ENCODE measurements at places on chromosomes 12 and 14.
A peak's percentile ranks its signal among the peaks of the same experiment; 100 is the strongest.

DNA sequence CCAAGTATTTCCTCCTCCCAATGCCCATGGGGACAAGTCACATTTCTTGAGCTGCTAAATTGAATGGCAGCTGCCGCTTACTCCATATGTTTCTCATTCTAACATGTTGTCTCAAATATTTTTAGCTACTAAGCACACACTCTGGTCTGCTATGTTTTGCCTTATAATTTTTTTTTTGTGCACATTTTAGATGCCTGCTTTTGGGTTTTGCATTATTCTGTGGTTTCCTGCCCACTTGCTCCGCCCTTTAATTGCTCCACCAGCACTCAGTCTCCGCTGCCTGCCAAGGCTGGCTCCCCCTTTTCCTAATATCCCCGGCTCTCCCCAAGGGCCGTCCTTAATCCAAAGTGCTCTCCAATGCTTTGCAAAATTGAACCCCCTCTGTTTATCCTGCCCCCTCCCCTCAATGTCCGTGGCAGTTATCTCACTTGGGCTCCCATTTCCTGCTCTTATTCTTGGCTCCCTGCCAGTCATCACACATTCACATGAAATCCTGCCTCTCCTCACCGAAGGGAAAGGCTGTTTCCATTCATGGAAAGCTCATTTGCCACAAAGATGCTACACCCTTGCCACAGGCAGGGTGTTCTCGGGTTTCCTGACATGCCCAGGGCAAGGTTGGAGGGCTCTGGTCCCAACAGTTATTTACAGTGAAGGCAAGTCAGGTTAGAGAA, 79.4 kb downstream of the C12orf75 start:
- DNase-seq: no peak

GRCh38 chr12:25852792-25853191, 105.7 kb upstream of the RASSF8 start:
- peak; percentile 41 for DNase-seq

DNA sequence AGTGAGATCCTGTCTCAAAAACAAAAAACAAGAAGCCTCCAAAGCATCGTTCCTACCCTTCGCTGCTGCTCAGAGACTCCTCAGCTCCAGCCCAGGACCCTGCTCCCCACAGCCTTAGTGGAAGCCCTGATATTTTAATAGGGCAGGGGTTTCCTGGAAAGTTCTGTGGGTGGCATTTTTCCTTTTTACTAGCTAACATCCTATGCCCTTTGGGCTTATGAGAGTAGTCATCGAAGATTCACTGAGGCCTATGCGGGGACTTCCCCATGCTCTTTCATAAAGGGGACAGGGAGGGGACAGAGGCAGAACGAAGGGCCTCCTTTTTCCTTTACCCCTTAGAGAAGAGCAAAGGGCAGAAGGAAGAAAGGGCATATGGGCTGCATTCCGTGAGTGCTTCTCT, 8.3 kb downstream of the LAG3 start:
- DNase-seq: no peak

DNA sequence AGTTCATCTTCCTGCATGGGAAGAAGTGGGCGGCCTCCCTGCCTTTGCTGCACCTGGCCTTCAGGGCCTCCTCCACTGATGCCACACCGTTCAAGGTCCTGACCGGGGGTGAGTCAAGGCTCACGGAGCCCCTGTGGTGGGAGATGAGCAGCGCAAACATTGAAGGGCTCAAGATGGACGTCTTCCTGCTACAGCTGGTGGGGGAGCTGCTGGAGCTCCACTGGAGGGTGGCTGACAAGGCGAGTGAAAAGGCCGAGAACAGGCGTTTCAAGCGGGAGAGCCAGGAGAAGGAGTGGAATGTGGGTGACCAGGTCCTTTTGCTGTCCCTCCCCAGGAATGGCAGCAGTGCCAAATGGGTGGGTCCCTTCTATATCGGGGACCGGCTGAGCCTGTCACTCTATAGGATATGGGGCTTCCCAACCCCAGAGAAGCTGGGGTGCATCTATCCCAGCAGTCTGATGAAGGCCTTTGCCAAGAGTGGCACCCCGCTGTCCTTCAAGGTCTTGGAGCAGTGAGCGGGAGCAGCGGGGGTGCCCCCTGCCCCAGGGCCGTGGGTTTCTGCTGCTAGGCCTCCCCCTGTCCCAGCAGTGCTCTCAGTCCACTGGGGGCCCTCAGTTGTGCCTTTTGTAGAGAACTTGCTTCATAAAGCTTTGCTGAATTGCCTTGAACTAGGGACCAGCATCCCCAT, 12.4 kb downstream of the CBLN3 start:
- DNase-seq: no peak

GRCh38 chr14:76940021-76940760, 88.3 kb downstream of the IRF2BPL start:
- no peak for DNase-seq

DNA sequence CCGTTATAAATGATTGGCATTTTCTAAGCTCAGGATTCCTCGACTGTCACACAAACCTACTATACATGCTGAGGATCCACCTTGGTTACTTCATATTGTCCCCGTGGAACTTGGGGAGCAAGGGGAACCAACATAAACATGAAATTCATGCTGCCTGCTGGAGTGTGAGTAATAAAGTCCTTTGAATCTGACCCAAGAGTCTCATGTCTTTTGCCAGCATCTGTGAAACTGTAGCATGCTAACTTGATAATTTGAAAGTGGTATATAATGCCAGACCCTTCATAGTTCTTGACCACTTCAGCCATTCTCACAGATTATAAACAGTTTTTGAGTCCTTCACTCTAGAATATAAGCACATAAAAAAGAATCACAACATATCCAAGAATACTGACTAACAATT, 17.1 kb downstream of the SLC35F4 start:
- no peak for DNase-seq

- peak; percentile 82 for DNase-seq
These were observed 214.3 kb upstream of the CDKN3 start for GRCh38 chr14:54182419-54183045.

DNA sequence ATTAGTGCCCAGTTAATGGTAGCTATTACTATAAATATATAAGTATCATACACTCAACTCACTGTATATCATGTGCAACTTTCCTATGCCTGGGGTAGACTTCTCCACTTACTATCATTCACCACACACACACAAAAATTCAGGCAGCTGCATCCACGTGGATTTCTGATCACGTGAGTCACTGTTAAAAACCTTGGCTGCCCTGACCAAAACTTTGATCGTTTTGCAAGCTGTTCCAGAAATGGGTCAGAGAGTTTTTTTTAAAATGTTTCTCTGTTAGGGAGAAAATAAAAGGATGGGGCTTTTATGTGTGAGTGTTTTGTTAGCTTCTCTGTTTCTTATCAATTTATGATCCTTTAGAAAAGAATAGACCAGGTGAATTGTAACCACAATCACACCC, 198.2 kb upstream of the CNOT2 start:
- no peak for DNase-seq

GRCh38 chr14:59630288-59630963, 53.8 kb upstream of the CCDC175 start:
- DNase-seq: no peak

- no peak for DNase-seq
These were observed 39.2 kb downstream of the BCAT1 start for GRCh38 chr12:24909667-24910066.

DNA sequence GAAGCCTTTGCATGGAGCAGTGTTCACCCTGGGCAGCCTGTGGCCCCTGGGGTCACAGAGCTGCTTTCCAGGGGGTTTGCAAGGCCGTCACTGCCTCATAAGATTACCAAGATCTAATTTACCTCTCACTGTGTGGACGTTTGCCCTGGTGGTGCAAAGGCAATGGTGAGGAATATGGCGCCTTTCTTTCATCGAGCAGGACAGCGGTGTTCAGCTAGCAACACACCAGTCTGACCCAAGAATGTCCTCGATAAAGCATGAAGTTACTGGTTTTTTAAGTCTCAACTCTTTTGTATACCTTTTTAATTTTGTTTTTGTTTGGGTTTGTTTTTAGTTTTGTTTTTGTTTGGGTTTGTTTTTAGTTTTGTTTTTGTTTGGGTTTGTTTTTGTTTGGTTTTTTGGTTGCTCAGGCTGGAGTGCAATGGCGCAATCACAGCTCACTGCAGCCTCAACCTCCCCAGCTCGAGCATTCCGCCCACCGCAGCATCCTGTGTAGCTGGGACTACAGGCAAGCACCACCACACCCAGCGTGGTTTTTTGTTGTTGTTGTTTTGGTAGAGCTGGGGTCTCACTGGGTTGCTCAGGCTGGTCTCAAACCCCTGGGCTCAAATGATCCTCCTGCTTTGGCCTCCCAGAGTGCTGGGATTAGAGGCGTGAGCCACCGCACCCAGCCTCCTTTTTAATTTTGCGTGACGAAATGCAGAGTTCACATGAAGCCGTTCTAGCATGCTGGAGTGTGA, 57.9 kb downstream of the PPP2R5C start:
- no peak for DNase-seq

- peak; percentile 10 for DNase-seq
These were observed 21.8 kb downstream of the MDM1 start for GRCh38 chr12:68310370-68310769.

- no peak for DNase-seq
These were observed 34.1 kb downstream of the CYP46A1 start for GRCh38 chr14:99718031-99718810.

DNA sequence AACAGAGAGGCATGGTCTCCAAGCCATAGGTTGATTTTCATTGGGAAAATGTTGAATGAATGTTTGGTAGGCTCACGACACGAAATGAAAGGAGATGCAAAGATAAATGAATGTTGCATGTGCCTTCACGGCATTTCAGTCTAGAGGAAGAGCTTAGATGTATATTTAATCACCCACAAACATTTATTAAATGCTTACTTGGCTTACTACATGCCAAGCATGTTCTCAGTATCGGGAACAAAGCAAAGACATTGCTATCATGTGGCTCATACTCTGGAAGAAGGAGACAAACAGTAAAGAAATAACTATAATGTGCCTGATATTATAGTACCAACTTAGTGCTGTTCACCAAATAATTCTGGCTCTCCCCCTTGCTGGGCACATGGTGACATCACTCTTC, 133.5 kb downstream of the LLPH start:
- no peak for DNase-seq

DNA sequence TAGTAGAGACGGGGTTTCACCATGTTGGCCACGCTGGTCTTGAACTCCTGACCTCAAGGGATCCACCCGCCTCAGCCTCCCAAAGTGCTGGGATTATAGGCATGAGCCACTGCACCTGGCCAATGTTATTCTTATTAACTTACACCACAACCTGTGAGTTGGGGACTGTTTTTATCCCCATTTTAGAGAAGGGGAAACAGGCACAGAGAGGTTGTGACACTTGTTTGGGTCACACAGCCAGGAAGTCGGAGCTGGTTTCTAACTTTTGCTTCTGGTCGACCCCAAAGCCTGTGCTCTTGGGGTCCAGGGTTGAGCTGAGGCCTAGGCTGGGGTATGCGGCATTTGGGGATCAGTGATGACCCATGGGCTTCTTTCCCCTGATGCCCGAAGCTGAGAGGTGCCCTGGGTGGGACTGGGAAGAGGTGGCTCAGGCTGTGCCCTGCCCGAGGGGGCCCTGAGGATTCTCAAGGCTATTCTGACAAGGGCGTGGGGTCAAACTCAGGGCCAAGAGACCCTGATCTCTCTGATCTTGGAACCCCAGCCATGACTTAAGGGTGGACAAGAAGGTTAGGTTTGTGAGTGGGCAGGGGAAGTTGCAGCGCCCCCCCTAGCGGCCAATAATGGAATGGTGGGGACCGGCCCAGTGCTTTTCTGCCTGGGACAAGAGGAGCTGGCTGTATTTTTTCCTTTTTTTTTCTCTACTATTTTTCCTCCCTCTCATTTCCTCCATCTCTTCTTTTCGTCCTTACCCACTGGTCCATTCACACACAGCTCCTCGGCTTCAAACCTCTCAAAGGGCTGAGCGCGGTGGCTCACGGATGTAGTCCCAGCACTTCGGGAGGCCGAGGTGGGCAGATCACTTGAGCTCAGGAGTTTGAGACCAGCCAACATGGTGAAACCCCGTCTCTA, 3.0 kb downstream of the SDSL start:
- peak; percentile 32 for DNase-seq

DNA sequence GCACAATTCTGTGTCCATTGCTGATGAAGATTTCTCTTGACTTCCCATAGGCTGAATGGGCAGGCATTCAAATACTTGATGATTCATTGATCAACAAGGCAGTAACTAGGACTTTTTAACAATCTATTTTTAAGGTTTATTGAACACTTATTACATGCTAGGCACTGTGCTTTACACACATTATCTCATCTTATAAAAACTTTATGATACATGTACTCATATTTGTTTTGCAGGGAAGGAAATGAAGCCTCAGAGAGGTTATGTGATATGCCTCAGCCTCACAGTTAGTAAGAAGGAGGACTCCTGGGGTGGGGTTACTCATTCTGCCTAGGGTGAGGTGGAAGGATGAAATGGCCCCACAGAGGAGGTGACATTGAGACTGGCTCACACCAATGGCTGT, 12.9 kb upstream of the EMP1 start:
- DNase-seq: no peak

GRCh38 chr12:43863770-43864366, 28.0 kb downstream of the TMEM117 start:
- no peak for DNase-seq

GRCh38 chr12:49478949-49479664, 59.7 kb upstream of the KCNH3 start:
- DNase-seq: no peak

DNA sequence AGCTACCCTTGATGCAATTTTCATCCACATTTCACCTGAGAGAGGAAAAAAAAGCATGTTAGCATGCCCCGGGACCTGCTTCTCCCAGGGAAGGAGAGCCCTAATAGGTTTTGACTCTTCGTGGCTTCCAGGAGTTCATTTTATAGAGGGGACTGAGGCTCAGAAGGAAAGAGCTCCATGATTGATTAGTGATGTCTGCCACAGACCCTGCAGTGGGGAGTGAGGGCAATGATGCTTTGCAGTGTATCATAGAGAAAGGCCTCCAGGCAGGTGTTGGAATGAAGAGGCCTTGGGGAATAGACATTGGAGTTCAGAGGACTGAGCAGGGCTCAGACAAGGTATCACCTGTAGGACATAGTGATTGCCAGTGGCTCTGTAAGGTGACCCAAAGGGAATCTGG, 41.5 kb downstream of the RNFT2 start:
- no peak for DNase-seq

- DNase-seq: no peak
These were observed 335.8 kb downstream of the FLRT2 start for GRCh38 chr14:85865701-85866100.

- no peak for DNase-seq
These were observed 22.4 kb downstream of the MAPK1IP1L start for GRCh38 chr14:55073856-55074255.
